Lower leg skin (tissue), 4 donors: ENCODE measurements at places on chromosomes 11 and 22. TPM values are rescaled to one million over a fixed set of nuclear protein-coding genes. Genes with fewer than 3 reads are reported as not detected.

Gene YPEL1
- total RNA-seq = 1.9 TPM

Gene GLYAT
- total RNA-seq = not detected

Gene ZNF280B
- 0.08 TPM for total RNA-seq

Gene SWAP70
- total RNA-seq = 83.1 TPM

Gene KRTAP5-10
- not detected for total RNA-seq

Gene MS4A5
- not detected for total RNA-seq

Gene BCR
- total RNA-seq = 74.0 TPM

Gene DNHD1
- total RNA-seq = 13.6 TPM

Gene PGR
- total RNA-seq = 0.49 TPM

Gene OR51B4
- total RNA-seq = not detected

Gene FAM111B
- 0.39 TPM for total RNA-seq

Gene KCNQ1OT1
- total RNA-seq = 0.88 TPM

Gene MOGAT2
- total RNA-seq = 0.34 TPM

Gene OR4S1
- total RNA-seq = not detected

Gene CST6
- 1,053 TPM for total RNA-seq

Gene MICAL3
- total RNA-seq = 26.8 TPM

Gene PTPRCAP
- 2.9 TPM for total RNA-seq

Gene HBG1
- total RNA-seq = not detected

Gene A4GALT
- 12.3 TPM for total RNA-seq

Gene FOLR1
- total RNA-seq = 2.7 TPM

Gene XBP1
- total RNA-seq = 256 TPM
